ENCODE measurements at places on chromosomes 7 and 10. TPM values are rescaled to one million over a fixed set of nuclear protein-coding genes. Genes with fewer than 3 reads are reported as not detected.

GRCh38 chr10:84185526-84186175 lies 8.7 kb upstream of the CDHR1 start:
- no peak for DNase-seq

PLPP4 gene
- total RNA-seq, result 0.19 TPM

DNA sequence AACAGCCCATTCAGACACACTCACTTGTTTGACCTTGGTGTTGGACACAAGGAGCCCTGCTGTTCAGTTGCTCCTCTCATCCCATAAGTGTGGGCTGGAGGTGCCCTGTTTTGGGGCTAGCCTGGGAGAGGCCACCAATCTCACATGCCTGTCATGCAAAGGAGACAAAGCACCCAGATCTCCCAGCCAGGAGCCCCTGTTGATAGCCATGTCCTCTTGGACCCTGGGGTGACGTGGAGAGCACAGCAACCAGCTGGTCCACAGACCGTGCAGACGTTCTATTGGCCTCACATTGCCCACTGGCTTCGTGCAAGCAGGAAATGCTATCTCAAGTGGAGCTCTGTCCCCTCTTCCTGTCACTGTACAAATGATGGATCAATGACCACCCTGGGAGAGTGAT lies 240.8 kb downstream of the RPS24 start:
- DNase-seq, result no peak

TAS2R4 gene
- 0.68 TPM for total RNA-seq

DNA sequence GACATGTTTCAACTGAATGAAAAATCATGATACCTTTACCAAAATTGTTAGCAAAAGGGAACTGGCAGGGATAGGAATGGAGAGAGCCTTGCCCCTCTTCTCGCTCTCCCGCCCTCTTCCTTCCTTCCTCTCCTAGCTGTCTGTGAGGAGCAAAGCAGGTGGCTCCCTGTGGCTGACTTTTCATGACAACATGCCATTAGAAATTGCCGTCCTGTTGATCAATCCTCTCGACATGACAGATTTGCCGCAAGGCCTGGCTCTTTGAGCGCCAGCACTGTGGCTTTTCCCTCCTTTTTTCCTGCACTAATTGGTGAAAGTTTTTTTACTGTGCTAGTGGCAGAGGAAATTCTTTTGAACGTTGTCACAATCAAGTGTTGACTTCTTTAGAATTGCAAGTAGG lies 171.1 kb downstream of the TCF7L2 start:
- DNase-seq, result no peak

DNA sequence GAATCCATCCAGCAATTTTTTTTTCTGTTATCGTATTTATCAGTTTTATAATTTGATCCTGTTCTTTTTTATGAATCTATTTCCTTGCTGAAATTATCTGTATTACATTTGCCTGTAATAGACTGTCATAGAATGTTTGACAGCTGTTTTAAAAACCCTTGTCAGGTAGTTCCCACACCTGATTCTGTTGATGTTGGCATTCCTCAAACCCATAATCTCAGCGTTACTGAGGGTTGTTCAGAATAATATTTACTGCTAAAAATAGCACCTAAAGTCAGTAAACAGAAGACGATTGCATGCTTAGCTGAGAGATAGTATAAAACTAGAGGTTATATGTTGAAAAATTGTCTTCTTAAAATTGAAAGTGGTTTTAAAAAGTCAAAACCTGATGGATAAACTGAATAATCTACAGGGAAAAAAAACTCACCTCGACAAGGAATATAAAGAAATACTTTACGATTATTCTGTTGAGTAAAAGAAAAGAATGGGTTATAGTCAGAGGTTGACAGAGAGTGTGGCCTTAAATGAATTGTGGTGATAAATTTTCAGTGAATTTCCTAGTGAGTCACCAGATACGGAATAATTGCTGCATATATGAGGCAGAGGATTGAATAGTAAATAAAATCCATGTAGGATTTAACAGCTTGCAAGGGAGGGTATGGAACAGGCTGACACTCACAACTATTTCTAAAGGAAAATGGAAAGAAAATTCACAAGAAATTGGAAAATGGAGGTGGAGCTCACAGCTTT lies 824.1 kb upstream of the IGFBP3 start:
- no peak for DNase-seq
